ENCODE measurements at places on chromosomes 6 and 20. TPM values are rescaled to one million over a fixed set of nuclear protein-coding genes. Genes with fewer than 3 reads are reported as not detected.

DNA sequence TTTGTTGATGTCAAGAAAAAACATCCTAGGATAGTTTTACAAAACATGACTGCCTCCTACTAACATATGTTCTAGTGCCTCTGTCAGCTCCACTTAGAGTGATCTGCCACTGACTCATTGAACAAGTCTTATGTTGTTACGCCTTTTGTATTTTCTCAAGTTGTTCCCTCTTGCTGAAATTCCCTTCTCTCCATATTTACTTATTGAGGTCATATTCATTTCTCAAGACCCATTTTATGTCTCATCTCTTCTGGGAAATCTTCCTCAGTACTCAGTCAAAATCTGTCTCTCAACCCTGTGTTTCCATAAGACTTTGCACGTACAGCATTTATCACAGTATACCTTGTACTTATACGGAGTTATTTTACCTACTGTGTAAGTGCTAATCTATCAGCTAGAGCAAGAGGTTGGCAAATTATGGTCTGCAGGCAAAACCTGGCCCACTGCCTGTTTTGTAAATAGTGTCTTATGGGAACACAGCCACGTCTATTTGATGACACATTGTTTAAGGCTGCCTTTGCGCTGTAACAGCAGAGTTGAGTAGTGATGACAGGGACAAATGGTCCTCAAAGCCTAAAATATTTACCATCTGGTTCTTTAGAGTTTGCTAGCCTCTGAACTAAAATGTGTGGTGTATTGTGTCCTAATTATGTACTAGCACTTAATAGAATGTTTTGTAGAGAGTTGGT, 83.4 kb downstream of the ADGRB3 start:
- DNase-seq, result no peak

DNA sequence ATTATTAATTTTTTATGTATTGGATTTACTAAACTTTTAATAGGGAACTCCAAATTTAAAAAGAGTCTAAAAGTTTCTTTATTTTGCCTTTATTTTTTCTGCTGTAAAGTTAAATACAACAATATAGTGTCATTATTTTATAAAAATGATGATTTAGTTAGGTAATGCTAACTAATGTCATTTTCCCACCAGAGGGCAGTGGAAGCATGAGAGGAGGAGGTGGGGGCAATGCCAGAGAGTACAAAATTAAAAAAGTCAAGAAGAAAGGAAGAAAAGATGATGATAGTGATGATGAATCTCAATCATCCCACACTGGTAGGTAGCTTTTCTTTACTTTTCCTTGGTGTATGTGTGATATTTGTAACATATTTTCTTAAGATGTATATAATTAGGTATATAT, 20.2 kb upstream of the FHL5 start:
- no peak for DNase-seq

DNA sequence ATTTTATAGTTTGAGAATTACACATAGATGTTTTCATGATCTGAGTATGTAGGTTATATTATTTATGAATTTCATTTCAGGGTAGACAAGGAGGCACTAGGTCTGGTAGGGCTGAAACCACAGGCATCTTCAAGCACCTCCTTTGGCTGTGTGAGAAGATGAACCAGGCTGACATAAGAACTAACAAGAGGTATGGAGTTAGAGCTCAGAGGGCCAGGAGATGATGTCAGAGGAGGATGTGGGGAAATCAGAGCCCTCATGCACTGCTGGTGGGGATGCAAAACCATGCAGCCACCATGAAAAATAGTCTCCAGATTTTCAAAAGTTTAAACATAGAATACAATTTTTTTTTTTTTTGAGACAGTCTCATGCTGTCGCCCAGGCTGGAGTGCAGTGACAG, 13.6 kb upstream of the RIPOR3 start:
- no peak for DNase-seq

DNA sequence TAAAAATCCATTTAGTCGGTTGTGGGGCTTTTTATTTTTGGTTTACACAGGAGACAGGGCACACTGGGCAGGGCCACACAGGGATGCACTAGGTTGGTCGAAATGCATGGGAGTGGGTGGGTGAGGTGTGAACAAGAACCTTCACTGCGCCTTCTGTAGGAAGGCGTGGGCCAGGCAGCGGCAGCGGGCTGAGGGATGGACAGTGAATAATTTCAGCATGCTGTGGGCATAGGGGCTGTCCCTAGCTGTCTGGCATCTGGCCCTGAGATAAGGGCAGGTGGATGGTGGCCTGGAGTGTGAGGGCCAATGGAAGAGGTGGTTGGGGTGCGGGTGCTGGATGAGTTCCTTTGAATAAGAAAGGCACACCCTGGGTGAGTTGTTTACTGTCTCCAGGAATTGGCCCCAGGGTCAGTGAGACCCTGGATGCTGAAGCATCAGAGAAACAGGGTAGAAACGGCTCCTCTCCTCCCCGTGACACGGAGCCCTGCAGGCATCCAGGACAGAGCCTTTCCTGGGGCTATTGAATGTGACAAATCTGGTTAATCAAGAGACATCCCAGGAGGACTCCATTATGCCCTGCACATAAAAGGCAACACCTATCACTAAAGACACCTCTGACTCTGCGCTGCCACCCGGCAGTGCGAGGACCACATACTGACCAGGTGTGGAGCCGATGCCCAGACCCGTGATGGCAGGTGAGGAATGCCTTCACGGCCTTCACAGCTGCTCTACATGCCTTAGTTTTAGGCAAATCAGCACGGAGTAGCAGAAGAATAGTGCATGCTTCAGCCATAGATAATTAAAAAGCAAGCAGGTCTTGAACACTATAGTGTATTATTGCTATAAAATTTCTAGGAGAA, 123.0 kb upstream of the SNX9 start:
- DNase-seq, result no peak

DNA sequence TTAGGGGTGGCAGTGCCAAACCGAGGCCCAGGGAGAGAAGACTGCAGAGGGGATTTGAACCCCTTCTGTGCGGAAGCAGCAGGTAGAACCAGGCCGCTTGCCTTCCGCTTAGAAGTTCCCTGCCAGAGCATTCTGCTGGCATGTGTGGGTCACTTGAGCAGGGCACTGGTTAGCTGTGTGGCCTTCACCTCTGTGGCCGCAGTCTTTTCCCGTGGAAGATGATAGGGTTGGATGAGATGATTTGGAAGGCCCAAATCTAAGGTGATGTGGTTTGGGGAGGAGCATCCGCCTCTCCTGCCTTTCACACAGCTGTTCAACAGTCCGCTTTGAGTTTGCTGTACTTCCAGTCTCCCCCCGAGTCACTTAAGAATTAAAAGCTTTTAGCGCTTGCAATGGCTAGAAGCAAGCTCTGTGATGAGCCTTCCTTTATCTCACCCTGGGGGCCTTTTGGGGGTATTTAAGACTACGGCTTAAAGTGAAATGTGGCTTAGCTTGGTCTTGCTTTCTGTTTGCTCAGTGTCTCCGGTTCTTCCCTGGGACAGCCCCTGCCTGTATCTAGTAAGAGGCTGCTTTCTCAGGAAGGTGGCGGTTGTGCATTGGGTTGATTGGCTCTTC, 743 bp downstream of the CMTR1 start:
- DNase-seq, result no peak

GRCh38 chr6:113997116-113997515, 26.2 kb upstream of the HDAC2 start:
- peak; percentile 65 for DNase-seq

GRCh38 chr20:208942-209566, 18.0 kb upstream of the DEFB129 start:
- peak; percentile 4 for DNase-seq

DNA sequence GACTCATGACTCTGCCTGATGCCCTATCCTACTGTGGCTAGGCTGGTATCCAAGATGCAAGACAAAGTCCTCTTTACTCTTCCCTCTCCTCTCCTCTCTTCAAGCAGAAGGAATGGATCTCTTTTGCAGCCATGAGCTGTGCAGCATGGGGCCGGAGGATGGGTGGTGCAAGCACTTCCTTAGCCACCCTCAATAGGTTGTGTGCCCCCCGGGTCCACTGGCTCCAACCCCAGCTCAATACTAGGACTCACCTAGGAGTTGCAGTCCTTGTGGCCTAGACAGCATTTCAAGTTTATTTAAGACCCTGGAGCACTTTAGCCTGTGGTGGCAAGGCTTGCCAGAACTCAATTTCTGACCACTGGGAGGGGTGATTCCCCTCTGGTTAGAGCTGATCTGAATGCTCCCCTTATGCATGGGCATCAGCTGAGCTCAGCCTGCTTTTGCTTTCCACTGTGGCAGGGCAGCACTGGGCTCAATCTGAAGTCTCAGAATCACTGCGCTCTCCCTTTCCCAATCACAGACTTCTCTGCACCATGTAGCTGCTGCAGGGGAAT, 29.0 kb upstream of the GRM4 start:
- no peak for DNase-seq

DNA sequence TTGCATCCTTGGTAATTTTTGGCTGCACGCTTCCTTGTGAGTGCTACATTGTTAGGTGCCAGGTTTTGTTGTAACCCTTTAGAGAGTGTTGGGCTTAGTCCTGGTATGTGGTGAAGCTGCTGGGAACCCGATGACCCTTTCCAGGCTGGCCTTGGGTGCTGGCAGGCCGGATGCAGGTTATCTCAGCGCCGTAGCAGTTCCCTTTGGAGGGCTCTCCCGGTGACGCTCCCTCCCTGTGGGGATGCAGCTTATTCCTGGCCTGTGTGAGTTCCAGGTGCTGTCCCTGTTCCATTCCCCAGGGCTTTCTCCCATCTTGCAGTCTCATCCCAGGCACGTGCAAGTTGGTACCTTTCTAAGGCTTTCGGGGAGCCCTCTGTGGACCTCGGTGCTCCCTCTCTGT, 13.9 kb upstream of the BHLHE23 start:
- DNase-seq, result no peak

DNA sequence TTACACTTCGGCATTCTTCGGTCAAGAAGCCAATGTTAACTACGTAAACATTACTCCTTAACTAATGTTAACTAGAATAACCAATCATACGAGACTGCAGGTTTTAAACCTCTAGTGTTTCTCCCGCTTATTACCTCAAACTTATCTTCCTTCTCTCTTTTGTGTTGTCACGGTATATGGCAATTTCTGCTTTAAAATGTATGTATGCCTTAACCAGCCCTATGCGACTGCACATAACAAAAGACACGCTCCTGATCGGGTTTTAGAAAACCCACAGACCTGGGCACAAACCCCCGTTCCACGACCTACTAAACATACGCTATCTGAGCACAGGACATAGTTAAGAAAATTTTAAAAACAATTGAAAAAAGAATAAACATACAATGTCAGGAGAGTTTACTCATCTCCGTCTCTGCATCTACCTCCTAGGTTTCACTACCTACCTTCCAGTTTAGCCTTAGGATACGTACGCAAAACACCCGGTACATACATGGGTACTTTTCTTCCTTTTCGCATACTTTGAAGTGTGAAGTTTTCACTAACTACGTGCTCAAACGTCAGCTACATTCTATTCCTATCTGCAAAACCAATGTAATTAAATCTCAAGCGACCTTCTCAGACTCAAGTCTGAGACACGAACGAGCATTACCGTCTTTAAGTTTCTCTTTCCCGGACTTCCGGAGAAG, 1.1 kb downstream of the CD164 start:
- DNase-seq, result no peak

GRCh38 chr6:33904050-33904746, 100.4 kb upstream of the MLN start:
- DNase-seq, result no peak

ID1 gene
- total RNA-seq, result 74.4 TPM

PSORS1C2 gene
- total RNA-seq, result not detected

All from PC-9 (cell line).